ENCODE measurements at places on chromosomes 12 and 14.

GRCh38 chr12:21939435-21939834, 1.8 kb downstream of the ABCC9 start:
- no peak for DNase-seq

GRCh38 chr14:93888995-93889394, 38.1 kb upstream of the FAM181A start:
- no peak for DNase-seq

- peak; percentile 40 for DNase-seq
Measured at GRCh38 chr12:49706351-49707127, 666 bp downstream of the FMNL3 start.

GRCh38 chr12:13772264-13772663, 209.1 kb downstream of the GRIN2B start:
- no peak for DNase-seq

- DNase-seq: no peak
Measured at GRCh38 chr12:3075315-3075714, 1.9 kb upstream of the TSPAN9 start.

- no peak for DNase-seq
Measured at GRCh38 chr12:41621291-41621690, 433.2 kb downstream of the PDZRN4 start.

DNA sequence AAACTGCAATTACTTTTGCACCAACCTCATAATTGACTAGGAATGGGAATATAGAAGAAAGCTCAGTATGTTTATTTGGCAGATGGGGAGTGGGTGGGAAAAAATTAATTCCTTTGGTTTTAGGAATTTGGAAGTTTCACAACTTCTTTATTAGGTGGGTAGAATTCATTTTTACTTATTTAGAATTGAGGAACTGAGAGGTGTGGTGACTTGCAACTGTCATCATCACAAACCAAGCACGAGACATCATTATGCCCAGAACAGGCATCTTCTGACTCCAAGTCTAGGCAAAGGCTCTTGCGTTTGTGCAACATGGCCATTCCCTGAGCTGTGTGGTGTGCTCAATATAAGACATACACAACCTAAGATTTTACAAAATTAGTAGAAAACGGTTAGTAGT, 380.0 kb downstream of the ATP23 start:
- DNase-seq: no peak

DNA sequence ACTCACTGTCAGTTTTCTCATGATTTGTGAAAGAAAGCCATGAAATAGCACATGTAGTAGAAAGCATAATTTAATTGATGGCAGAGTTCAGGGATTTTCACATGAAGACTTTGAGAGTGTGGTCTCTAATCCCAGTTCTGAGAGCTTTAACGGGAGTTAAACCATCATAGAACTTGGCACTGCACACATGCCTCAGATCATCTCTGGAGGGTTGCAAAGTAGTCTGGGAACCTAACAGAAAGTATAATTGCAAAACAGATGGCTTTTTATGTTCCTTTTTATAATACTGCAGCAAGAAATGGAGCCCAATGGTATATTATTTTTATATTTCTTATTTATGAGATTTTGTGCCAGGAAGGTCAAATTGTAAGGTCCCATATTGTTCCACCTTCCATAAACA, 77.9 kb downstream of the BHLHE41 start:
- DNase-seq: no peak

DNA sequence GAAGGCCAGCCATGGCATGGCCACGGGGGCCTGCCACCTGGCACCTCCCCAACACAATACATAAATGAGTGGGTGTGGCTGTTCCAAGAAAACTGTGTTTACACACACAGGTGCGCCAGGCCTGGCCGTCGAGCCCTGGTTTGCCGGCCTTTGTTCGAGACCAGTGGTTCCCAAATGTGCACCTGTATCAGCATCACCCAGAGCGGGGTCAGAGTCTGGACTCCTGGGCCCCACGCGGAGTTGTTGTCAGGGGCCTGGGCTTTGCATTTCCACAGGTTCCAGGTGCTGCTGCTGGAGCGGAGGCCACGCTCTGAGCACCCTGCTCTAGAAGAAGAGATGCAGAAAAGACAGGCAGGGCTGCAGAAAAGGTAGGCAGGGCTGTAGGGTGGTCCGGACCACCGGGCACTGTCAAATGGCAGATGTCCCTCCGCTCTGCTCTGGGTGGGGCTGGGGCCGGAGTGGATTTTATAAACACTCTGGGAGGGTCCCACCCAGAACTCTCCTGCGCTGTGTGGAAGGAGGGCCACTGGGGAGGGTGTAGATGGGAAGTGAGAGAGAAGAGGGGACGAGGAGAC, 4.2 kb upstream of the ASPG start:
- DNase-seq: no peak

- peak; percentile 82 for DNase-seq
Measured at GRCh38 chr12:70365648-70366518, at the start of gene KCNMB4. Gene KCNMB4, plus strand, starts transcription at chr12:70366290. Its CDS starts 445 bp downstream, at chr12:70366735.

DNA sequence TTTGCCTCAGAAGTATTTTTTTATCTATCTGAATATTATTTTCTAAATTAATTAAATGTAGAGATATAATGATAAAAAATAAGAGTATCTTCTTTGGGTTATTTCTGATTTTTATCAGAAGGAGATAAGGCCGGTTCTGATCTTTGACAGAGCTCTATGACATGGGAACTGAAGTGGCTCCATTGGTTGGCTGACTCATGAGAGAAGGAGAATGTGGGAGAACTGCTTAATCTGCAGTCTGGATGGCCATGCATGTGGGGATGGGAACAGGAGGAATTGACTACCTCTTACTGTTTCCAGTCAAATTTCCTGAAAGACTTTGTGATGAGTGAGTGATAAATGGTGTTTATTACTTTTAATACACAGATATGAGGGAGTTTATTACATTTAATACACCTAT, 155.8 kb upstream of the ATP2B1 start:
- no peak for DNase-seq

- no peak for DNase-seq
Measured at GRCh38 chr12:80100591-80100990, 1.3 kb downstream of the OTOGL start.

DNA sequence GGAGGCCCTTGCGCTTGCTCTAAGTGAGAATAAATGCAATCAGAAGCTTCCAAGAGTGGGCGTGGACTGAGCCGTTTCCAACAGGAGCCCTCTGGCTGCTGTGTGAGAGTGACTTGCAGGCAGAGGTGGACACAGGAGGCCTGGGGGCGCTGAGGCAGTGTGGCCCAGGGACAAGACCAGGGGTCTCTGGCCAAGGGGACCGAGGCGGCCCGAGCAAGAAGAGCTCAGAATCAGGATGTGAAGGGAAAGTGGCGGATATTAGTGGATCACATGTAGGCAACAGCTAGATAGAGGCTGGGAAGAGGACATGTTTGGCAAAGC, 8.6 kb downstream of the RIMBP2 start:
- no peak for DNase-seq

- no peak for DNase-seq
Measured at GRCh38 chr14:95885866-95886265, 9.2 kb downstream of the TUNAR start.

DNA sequence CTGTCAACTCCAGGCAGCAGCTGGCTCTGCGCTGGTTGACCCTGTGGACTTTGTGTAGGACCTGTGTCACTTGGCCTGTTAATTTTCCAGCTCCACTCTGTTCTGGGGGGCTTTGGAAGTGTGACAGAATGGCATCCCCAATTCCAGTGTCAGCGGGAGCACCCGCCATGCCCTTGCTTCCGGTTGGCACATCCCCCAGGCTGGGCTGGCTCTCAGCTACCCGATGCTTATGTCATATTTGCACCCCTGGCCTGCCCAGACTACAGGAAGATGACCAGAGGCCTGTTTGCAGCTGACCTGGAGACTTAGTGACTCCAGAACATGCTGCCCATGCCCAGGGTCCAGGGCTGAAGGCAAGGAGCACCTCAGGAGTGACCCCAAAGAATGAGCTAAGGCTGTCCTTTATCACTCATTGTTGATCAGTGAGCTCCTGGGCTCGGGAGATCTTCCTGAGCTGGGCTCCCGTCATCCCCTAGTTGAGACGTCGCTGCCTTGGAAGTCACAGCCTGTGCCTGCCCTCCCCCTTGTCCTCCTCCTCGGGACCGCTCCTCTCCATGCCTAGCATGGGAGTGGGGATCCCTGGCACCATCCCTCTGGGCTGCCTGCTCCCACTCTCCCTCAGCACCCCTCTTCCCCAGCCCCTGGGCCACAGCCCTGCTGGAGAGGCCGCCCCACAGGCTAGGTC, 163.4 kb upstream of the RTL1 start:
- peak; percentile 16 for DNase-seq

GRCh38 chr14:50813544-50813863, 17.5 kb downstream of the NIN start:
- DNase-seq: peak; percentile 37

DNA sequence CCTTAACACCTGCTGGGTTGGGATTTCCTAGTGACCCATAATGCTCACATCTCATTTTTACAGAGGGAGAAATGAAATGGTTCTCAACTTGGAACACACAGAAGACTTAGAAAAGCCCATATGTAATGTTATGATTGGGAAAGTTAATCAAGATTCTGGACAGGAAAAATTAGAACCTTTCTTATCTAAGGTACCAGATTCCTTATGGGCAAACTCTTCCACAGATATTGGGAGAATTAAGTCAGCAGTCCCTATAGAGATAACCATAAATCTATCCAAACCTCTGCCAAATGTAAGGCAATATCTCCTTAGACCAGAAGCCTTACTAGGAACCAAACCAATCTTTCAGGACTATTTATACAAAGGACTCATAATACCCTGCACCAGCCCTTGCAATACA, 13.9 kb upstream of the PSMC1 start:
- DNase-seq: no peak

- no peak for DNase-seq
Measured at GRCh38 chr14:65071544-65071943, 30.8 kb downstream of the MAX start.

DNA sequence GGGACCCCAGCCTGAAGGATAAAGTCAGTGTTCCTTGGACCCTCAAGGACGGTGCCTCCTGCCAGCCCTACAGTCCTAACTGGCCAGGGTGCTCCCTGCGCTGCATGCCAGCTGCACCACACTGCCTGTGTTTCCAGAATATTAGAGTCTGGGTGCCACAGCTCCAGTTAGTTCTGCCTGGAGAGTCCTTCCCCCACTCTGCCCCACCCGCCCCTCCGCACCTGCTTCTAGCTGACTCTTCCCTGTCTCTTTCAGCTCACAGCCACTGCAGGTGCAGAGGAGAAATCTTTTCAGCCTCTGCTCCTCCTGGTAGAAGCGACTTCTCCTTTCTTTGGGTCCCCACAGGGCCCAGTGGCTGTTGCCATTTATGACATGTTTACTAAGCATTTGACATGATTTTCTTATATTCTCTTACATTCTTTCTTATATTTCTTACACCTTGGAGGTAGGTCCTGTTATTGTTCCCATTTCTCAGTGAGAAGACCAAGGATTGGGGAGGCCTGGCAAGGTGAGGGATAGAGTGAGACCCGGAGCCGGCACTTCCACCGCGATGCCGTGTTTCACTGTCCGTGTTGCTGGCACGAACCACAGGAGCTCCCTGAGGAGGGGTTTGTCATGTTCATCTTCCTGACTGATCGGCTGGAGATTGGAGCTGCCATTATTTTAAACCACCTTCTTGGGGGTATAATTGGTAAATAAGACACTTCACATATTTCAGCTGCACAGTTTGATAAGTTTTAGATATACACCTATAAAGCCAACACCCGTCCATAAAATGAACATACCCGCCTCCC, 29.4 kb downstream of the SYNE3 start:
- DNase-seq: peak; percentile 2

GRCh38 chr12:4206470-4206869, 67.1 kb upstream of the CCND2 start:
- DNase-seq: no peak

GRCh38 chr12:5745251-5745888, 199.7 kb downstream of the ANO2 start:
- peak; percentile 68 for DNase-seq

DNA sequence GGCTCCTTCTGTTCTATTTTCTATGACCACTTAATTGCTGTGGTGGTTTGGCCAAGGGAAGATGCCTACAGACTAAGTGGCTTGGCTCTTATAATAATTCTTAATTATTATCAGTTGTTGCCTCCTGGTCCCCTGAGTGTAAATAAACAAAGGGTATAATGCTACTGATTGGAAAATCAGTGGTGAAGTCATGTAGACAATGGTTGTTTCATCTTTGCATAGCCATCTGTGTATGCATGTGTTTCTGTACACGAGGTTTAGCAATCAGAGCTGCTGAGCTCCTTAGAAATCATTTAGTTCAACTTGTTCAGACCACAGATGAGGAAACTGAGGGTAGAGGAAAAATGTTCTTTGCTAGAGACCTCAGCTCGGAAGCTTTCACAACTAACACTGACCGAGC, 152.2 kb downstream of the STXBP6 start:
- DNase-seq: no peak

DNA sequence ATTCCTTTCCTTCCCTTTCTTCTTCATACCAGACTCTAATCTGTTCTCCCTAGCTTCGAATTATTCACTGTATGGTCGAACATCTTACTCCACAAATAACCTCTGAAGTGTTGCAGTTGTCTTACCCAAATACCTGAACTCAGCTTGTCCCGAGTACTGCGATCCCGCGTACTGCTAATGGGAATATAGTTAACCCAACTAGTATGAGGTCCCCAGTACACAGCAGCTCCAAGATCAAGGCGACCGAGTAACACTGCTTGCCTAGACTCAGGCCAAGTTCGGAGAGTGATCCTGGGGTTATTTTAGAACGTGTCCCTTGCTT, 462 bp upstream of the ETNK1 start:
- DNase-seq: peak; percentile 23

DNA sequence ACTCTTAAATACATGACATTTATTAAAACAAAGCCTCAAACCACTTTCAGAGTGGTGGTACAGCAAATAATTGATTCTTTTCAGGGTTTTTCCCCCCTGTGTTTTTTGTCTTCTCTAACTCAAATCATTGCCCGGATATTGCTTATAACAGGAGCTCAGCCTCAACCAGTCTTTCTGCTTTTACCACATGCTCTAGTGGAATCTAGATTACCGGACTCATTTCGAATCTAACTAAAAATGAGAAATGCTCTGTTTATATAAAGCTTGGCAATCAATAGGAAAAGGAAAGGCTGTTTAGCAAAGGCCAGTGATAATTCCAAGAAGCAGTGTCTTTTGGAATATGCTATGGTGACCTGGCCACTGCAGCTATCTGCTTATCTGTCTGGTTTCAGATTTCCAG, 161.5 kb downstream of the ETV6 start:
- DNase-seq: no peak

GRCh38 chr14:64730061-64730440, 25.8 kb downstream of the PLEKHG3 start:
- DNase-seq: no peak

- no peak for DNase-seq
Measured at GRCh38 chr12:31796270-31796951, 67.6 kb upstream of the AMN1 start.

DNA sequence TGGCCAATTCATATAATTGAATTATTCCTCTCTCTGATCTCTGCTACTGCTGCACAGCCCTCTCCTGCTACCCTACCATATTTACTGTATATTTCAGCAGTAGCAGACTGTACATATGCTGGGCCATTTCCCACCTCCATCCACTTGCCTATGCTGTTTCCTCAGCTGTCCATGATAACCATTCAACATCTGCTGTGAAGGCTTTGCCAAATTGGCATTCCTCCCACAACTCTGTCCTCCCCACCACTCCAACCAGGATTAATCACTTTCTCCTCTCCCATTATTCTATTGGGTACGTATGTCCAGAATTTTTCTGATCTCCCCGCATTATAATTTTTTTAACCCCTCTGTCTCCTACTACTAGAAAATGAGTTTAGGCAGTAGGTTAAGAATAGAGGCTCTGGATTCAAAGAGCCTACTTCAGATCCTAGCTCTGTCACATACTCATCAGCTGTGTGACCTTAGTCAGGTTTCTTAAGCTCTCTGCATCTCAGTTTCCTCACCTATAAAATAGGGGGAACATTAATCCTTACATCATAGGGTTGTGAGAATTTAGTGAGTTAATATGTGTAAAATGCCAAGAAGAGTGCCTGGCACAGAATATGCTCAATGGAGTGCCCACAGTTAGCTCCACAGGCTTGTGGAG, 123.3 kb downstream of the KICS2 start:
- DNase-seq: no peak

All from activated naive CD4-positive, alpha-beta T cell treated with anti-CD3 and anti-CD28 coated beads, Interleukin-2, amount 10 ng/mL, durations not matched to agents 7 days and 5 days (primary cell).